ENCODE measurements at places on chromosomes 6 and 20. TPM values are rescaled to one million over a fixed set of nuclear protein-coding genes. Genes with fewer than 3 reads are reported as not detected.

- no peak overlapping the region for H3K27ac ChIP-seq
- DNase-seq, result no peak
- H3K4me1 ChIP-seq, result no peaks in the 10 kb centered on the region
These were observed 61.4 kb downstream of the IL22RA2 start for GRCh38 chr6:137112067-137112355.

- H3K36me3 ChIP-seq, result no peaks in the 10 kb centered on the region
- no peak overlapping the region for H3K4me3 ChIP-seq
- H3K4me1 ChIP-seq, result peaks cover 12% of the 10 kb centered on the region
- DNase-seq, result no peak
- H3K27me3 ChIP-seq, result no peaks in the 10 kb centered on the region
These were observed 34.4 kb upstream of the ARHGAP18 start for GRCh38 chr6:129744201-129744879.

DNA sequence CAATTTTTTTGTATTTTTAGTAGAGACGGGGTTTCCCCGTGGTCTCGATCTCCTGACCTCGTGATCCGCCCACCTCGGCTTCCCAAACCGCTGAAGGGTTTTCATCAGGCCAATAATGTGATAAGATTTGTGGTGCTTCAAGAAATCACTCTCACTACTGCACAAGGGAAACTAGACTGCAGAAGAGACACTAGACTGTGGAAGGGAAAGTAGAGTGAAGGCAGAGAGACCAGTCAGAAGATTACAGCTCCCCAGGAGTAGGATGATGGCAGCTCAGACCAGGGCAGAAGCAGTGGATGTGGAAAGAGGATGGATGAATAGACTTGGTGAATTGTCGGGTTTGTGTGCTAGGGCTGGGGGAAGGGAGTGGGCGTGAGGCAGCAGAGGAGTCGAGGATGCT, 48.0 kb upstream of the GTSF1L start:
- H3K4me1 ChIP-seq, result no peaks in the 10 kb centered on the region
- no peak for DNase-seq
- no peaks in the 10 kb centered on the region for H3K27me3 ChIP-seq
- no peak overlapping the region for H3K27ac ChIP-seq
- no peaks in the 10 kb centered on the region for H3K36me3 ChIP-seq

- H3K4me3 ChIP-seq, result no peak overlapping the region
- no peak for DNase-seq
- H3K36me3 ChIP-seq, result no peaks in the 10 kb centered on the region
- no peaks in the 10 kb centered on the region for H3K27me3 ChIP-seq
- no peaks in the 10 kb centered on the region for H3K4me1 ChIP-seq
These were observed 113.6 kb upstream of the IFNGR1 start for GRCh38 chr6:137332637-137333280.

EGFL8 gene
- total RNA-seq, result 224 TPM

ANKRD66 gene
- total RNA-seq, result 0.73 TPM

TMEM151B gene
- 0.29 TPM for total RNA-seq

GABRR1 gene
- total RNA-seq, result 0.45 TPM

RWDD2A gene
- 0.58 TPM for total RNA-seq

COL11A2 gene
- total RNA-seq, result under 0.01 TPM

NT5E gene
- 6.8 TPM for total RNA-seq
